ENCODE measurements at places on chromosomes 7 and 10. TPM values are rescaled to one million over a fixed set of nuclear protein-coding genes. Genes with fewer than 3 reads are reported as not detected.

ENTPD1 gene
- not detected for total RNA-seq

C7orf33 gene
- not detected for total RNA-seq

AGMO gene
- not detected for total RNA-seq

TMEM248 gene
- total RNA-seq: 90.3 TPM
